ENCODE measurements at places on chromosomes 12 and 14.

DNA sequence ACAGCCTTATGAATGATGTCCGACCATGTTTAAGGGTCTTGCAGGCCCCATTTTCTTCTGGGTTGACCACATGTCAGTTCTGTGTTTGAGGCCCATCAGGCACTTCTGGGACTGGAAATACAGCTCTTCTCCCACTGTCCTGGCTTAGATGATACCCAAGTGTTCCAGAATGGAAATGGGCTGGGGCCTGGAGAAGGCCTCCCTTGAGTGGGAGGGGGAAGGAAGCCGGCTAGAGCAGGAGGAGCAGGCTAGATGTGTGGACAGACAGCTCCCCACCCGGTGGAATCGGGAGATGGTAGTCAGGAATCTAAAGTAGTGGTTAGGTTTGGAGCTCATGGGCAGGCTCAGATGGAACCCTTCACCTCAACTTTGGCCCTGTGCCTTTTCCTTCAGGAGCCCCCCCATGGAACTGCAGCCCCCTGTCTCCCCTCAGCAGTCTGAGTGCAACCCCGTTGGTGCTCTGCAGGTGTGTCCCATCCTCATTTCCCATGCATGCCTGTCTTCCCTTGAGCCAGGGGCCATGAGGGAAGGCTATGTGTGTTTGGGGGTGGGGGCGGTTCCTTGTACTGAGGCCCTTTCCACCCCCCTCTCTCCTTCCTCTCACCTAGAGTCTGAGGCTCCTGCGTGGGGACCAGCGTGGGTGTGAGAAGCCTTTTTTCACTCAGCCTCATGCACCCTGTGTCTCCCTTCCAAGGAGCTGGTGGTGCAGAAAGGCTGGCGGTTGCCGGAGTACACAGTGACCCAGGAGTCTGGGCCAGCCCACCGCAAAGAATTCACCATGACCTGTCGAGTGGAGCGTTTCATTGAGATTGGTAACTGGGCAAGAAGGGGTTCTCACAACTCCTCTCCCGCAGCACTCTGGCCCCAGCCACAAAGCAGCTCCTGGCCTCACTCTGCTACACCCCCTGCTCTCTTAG is 3.0 kb downstream of the NPFF start:
- DNase-seq, result no peak

DNA sequence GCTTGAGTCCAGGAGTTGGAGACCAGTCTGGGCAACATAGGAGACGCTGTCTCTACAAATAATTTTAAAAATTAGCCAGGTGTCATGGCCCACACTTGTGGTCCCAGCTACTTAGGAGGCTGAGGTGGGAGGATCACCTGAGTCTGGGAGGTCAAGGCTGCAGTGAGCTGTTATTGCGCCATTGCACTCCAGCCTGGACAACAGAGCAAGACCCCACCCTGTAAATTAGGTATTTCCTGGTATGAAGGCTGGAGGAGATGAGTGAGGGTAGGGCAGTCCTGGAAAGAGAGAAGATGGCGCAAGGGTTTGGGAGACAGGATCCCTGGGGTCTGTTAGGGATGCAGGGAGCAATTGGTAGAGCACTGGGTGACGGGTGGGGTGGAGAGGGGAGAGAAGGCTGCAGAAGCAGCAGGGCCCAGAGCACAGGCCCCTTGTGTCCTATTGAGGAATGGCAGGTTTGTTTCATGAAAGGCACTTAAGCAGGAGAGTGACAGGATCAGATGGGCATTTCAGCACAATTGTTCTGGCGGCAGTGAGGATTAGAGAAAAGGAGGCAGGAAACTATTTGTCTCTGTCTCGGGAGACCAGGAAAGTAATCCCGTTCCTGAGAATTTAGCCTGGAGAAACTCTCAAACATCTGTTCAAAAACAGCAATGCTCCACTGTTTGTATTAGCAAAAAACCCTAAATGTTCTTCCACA is 47.2 kb upstream of the KTN1 start:
- DNase-seq, result peak; percentile 77

- DNase-seq, result no peak
Measured at GRCh38 chr14:87169362-87169761, 823.6 kb downstream of the GALC start.

DNA sequence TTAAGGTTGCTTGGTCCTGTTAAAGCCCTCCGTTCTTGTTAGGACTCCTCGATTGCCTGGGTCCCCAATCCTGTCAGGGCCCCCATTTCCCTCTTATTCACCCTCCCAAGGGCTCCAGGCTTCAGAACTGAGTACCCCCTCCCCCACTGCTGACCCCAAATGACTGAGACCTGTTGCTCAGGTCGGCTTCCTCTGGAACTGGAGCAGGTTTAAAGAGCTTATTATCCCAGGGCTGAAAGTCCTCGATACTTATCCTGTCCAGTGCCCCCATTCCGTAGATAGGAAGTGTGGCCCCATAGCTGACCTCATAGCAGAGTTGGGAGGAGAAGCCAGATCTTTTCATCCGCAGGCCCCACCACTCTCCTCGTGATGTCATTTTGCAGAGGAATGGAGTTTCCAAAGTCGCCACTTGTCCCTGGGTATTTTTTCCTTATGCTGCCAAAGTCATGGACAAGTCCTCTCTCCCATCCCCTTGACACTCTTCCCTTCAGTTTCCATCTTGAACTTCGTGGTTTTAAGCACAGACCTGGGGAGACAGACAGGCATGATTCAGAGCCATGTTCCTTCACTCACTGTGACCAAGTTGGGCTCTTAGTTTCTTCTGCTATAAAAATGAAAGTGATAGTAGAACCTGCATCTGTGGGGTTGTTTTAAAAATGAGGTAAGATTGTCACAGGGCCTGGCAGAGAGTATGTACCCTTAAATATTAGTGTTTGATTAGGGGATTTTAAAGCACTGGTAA is 1.2 kb downstream of the USP30 start:
- no peak for DNase-seq

- DNase-seq, result no peak
Measured at GRCh38 chr14:71692496-71692895, 239.7 kb upstream of the RGS6 start.

- DNase-seq, result no peak
Measured at GRCh38 chr12:90953956-90954421, 987 bp downstream of the CCER1 start.

GRCh38 chr14:96585672-96586013 is 83.5 kb downstream of the PAPOLA start:
- no peak for DNase-seq

GRCh38 chr12:26400627-26401026 is 205.3 kb downstream of the SSPN start:
- no peak for DNase-seq

GRCh38 chr12:58029260-58029659 is 87.9 kb downstream of the ATP23 start:
- no peak for DNase-seq

GRCh38 chr14:95784137-95784536 is 70.2 kb upstream of the TCL1A start:
- no peak for DNase-seq

DNA sequence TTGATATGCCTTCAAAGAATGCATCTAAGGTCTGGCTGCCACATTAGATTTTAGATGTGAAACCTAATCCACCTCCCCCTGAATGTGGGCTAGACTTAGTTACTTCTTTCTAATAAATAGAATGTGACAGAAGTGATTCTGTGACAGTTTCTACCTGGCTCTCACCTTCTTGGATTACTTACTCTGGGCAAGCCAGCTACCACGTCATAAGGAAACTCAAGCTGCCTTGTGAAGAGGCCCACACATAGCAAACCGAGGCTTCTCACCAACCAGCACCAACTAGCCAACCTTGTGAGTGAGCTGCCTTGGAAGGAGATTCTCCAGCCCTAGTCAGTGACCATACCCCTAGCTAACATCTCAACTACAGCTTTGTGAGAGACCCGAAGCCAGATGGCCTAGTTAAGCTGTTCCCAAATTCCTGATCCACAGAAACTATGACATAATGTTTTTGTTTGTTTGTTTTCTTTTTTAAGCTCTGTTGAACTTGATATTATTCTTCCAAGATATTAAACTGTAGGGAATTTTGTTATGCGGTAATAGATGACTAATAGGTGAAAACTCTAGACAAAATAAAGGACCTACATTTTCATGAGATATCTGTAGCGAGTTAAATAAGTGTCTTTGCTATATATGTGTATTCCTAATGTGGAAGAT is 6.2 kb downstream of the GPR19 start:
- peak; percentile 11 for DNase-seq

GRCh38 chr12:48336564-48336963 is 14.2 kb downstream of the ZNF641 start:
- DNase-seq, result no peak

- DNase-seq, result no peak
Measured at GRCh38 chr14:29663281-29663801, 264.3 kb downstream of the PRKD1 start.

DNA sequence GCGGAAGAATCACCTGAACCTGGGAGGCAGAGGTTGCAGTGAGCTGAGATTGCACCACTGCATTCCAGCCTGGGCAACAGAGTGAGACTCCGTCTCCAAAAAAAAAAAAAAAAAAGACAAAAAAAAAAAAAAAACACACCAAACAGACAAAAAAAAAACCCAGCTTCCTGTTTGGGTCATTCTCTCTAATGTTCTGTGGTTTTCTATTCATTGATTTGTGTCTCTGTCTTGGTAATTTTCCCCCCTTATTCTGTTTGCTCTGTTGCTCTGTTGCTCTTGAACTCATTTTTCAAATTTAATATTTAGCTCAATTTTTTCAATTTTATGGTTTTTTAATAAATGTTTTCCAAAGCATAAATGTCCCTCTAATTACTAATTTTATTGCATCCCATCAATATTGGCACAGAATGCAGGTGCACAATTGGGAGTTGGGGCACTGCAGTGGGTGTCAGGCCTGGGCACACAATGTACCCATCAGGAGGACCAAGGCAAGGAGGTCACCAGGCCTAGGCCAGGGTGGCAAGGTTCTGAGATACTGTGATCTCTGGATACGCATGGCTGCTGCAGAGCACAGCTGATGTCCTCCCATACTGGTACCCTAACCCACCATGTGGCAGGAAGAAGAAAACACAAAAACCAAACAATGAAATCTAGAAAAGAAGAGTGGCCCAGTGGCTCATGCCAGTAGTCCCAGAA is 8.0 kb upstream of the GNPTAB start:
- DNase-seq, result no peak

GRCh38 chr12:6080149-6081045 is 44.1 kb downstream of the VWF start:
- no peak for DNase-seq

DNA sequence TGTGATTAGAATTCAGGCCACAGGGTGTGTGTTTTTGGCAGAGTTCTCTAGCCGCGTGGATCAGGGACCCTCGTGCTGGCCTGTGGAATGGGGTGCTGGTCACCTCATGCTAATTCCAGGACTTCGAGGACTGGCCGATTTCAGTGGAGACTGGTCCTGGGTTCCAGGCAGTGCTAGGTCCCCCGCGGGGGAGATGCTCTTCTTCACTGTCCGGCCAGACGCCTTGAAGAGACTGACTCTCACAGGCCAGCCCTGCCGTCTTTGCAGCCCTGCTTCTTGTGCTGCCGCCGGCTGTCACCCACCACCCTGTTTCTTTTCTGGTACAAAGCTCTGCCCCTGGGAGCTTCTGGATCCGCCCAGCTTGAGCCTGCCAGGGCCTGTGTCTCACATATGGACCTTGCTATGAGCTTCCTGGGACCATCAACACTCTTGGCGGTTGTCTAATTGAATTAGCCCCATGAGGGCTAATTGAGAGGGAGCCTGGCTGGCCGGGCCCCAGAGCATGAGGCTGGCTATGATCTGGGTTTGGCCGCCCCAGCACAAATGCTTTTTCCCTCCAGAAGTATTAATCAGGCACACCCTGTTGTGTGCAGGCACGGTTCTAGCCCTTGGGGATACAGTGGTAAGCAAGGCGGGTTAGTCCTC is 8.2 kb downstream of the MLXIP start:
- DNase-seq, result no peak

- peak; percentile 11 for DNase-seq
Measured at GRCh38 chr12:124636138-124636978, 68.9 kb upstream of the NCOR2 start.

GRCh38 chr12:22577667-22578066 is 33.3 kb upstream of the C2CD5 start:
- DNase-seq, result no peak

GRCh38 chr12:93127582-93128331 is 198.7 kb upstream of the EEA1 start:
- DNase-seq, result no peak

- no peak for DNase-seq
Measured at GRCh38 chr12:14976658-14977057, 3.8 kb downstream of the PDE6H start.

GRCh38 chr14:45140661-45141187 is 5.0 kb downstream of the FANCM start:
- DNase-seq, result no peak

DNA sequence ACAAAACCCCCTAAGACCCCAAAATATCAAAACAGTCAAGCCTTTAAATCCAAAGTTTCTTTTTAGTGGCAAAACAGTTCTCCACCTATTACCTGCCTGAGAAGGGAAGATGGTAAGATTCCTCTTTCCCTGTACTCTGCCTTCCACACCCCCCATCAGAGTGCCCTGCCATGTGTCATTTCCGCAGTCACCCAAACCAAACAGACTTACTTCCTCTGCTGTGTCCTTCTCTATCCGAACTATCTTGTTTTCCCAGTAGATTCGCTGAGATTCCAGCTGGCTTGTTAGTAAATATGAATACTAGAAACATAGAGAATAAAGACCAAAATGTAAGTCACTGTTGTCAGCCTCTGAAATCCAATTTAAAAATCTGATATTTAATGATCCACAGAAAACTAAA is 30.4 kb downstream of the BRAP start:
- DNase-seq, result no peak

- DNase-seq, result no peak
Measured at GRCh38 chr12:13000925-13001774, 1.1 kb upstream of the HEBP1 start.

Data from NCI-H1694 (cell line).